ENCODE measurements at places on chromosomes 7 and 10.

DNA sequence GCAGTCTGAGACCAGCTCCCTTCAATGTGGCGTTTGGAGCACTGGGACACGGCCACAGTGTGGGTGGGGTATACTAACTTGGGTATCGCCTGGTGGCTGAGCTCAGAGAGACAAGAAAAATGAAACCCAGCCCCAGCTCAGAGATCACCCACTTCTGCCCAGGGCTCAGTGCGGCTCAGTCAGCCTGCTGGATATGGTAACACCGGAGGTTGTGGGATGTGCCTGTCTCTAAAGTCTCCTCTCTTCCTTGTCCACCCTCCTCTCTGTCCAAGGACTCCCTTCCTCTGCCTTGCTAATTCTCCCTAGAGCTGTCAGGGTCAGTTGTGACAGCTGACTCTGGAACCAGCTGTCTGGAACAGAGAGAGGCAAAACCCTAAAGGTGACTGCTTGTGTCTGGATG lies 149.1 kb downstream of the PTPN20 start:
- DNase-seq = no peak

DNA sequence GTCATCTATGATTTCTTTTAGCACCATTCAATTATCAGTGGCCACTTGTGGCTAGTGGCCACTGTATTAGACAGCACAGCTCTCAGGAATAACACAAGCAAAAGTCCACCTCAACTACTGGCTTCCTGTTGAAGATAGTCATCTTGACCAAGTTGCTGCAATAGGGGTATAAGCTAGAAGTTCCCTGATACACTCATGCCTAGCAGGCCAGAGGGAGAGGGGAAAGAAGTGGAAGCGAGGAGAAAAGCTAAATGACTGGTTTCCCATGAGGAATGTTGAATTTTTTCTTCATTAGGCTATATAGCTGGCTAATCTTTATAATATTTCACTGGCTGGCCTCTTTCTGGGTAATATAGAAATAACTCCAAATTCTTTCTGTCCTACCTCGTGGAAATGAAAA lies 327.5 kb upstream of the MEOX2 start:
- DNase-seq = no peak

DNA sequence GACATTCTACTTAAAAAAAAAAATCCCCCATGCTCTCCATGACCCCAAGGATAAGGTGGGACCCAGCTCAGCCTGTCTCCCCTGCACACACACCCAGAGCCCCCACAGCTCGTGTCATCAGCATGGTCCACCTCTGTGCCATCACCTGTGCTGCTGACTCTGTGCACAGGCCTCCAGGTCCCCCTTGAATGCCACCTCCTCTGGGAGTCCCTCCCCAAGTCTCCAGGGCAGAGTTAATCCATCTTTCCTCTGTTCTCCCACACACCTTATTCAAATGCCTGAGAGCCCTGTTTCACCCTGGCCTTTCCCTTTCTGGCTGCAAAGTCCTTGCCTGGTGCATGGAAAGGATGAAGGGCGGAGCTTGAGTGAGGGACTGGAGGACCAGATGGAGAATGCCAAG lies 194.1 kb upstream of the LYZL2 start:
- no peak for DNase-seq

GRCh38 chr10:96369890-96370583 lies 11.2 kb upstream of the OPALIN start:
- no peak for DNase-seq

Data from NCI-H1105 (cell line).